ENCODE measurements at places on chromosomes 13 and 19.

GRCh38 chr13:63288576-63288975 lies 1872.9 kb upstream of the PCDH20 start:
- no peak for DNase-seq

DNA sequence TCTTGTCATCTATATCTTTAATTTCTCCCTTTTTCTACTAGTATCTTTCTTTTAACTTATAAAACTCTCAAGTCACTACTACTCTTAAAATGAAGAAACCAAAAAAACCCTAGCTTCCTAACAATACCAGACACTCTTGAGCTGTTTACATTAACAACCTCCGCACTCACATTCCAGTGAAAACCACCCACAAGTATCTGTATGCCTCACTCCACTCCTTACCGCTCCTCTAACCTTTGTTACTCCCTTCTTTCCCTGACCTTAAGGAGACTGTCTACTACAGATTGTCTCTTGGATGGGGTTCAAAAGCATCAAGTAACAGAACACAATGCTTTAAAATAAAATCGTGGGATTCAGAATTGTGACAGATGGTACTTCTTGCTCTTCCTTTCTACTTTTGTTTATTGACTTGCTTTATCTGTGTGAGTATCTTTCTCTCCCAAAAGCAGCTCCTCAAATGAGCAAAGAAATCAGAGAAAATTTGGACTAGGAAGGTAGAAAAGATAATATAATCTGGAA lies 110.0 kb upstream of the FBXL3 start:
- no peak for DNase-seq

GRCh38 chr13:40252241-40252640 lies 414.2 kb downstream of the FOXO1 start:
- DNase-seq = no peak

DNA sequence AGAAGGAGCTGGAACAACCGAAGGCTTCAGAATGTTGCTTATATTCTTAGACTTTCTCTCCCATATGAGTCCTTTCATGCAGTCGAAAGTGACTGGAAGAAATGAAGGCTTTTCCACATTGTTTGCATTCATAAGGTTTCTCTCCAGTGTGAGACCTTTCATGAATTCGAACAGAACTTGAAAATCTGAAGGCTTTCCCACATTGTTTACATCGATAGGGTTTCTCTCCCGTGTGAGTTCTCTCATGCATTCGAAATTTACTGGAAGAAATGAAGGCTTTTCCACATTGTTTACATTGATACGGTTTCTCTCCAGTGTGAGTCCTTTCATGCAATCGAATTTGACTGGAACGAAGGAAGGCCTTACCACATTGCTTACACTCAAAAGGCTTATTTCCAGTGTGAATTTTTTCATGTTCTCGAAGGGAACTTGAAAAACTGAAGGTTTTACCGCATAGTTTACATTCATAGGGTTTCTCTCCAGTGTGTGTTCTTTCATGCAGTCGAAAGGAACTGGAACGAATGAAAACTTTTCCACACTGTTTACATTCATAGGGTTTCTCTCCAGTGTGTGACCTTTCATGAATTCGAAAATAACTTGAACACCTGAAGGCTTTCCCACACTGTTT lies 21.5 kb downstream of the ZNF14 start:
- DNase-seq = no peak

DNA sequence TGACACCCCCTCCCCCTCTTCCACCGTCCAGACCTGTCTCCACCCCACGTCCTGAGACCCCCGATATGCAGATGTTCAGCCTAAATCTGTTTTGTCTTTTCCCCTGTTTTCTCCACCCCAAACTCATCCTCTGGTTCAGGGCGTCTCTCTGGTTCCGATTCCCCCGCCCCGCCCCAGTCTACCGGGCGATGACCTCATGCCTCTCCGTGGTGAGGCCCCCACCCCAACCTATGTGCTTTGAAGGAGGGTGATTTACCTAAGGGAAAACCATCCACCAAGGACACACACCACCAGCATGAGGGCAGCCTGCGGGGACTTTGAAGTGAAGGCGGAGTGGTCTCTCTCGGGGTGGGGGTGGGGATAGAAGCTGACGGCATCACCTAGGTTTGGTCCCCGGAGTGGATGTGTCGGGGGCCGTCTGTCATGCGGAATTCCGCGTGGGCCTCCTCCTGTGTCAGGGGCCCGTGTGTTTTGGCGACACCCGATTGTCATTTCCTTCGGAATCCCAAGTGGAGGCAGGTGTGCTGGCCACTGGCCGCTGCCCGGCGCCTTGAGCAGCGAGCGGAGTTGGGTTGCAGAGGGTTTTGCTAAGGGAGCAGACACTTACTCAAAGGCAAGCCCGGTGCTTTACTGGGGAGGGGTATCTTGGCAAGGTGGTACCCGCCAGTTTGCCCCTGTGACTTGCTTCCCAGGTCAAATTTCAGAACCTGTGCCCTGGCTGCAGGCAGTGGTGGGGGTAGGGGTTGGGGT lies 1.4 kb downstream of the FZR1 start:
- DNase-seq = peak; percentile 54

DNA sequence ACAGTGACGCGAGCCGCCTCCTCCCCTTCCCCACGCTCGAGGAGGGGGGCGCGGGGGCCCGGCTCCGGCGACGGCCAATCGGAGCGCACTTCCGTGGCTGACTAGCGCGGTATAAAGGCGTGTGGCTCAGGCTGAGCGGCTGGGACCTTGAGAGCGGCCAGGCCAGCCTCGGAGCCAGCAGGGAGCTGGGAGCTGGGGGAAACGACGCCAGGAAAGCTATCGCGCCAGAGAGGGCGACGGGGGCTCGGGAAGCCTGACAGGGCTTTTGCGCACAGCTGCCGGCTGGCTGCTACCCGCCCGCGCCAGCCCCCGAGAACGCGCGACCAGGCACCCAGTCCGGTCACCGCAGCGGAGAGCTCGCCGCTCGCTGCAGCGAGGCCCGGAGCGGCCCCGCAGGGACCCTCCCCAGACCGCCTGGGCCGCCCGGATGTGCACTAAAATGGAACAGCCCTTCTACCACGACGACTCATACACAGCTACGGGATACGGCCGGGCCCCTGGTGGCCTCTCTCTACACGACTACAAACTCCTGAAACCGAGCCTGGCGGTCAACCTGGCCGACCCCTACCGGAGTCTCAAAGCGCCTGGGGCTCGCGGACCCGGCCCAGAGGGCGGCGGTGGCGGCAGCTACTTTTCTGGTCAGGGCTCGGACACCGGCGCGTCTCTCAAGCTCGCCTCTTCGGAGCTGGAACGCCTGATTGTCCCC lies at the start of gene JUNB:
Gene JUNB, plus strand, starts transcription at position 142 of the 706 bp plus-strand sequence. Its CDS starts 286 bp downstream, at position 428.
- DNase-seq = peak; percentile 97

- DNase-seq = no peak
These were observed 72.4 kb downstream of the STK24 start for GRCh38 chr13:98504371-98504963.

GRCh38 chr13:50911081-50911631 lies 1.6 kb downstream of the RNASEH2B start:
- DNase-seq = no peak

DNA sequence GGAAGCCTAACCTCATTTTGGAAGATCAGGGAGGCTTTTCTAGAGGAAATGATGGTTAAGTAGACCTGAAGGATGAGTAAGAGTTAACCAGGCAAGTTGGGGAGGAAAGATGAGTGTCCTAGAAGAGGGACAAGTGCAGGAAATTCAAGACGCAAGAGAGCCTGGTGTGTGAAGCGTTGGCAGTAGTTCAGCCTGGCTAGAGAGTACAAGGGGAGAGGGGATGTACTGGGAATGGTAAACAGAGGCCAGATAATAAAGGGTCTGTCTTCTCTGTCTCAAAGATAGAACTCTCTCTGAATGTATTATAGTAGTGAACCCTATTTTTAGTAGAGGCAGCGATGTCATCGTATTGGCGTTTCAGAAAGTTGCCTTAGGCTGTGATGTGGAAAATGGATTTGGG lies 9.7 kb downstream of the DPY19L3 start:
- DNase-seq = no peak

GRCh38 chr19:40395956-40396355 lies 6.0 kb upstream of the HIPK4 start:
- DNase-seq = no peak

DNA sequence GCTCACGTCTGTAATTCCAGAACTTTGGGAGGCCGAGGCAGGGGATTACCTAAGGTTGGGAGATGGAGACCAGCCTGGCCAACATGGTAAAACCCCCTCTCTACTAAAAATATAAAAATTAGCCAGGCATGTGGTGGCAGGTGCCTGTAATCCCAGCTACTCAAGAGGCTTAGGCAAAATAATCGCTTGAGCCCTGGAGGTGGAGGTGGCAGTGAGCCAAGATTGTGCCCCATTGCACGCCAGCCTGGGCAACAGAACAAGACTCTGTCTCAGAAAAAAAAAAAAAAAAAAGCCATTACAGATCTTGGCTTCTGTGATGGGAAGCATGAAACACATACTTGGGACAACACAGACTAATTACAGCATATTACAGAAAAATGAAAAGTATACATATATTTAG lies 1404.5 kb upstream of the SPRY2 start:
- DNase-seq = no peak

- no peak for DNase-seq
These were observed 3.5 kb upstream of the TEX26 start for GRCh38 chr13:30928978-30929377.

- DNase-seq = no peak
These were observed 10.6 kb upstream of the MTRF1 start for GRCh38 chr13:41273831-41274441.

GRCh38 chr19:43687660-43687997 lies 17.7 kb upstream of the PLAUR start:
- DNase-seq = no peak

DNA sequence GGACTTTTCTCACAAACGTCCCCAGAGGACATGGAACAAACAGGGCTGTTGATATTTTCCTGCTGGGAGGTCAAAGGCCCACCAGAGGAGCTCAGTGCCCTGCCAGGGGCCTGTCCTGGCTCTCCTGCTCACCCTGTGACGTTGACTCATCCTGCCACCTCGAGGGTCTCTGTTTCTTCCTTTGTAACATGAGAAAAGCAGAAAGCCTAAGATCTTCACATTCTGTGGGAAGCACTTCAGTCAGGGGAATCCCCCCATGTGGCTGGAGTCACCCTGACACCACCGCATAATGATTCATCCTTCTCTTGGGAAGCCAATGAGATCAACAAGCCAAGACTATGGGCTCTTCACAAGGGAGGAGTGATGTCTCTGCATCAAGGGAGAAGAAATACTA lies 147.9 kb downstream of the KATNAL1 start:
- DNase-seq = peak; percentile 28

DNA sequence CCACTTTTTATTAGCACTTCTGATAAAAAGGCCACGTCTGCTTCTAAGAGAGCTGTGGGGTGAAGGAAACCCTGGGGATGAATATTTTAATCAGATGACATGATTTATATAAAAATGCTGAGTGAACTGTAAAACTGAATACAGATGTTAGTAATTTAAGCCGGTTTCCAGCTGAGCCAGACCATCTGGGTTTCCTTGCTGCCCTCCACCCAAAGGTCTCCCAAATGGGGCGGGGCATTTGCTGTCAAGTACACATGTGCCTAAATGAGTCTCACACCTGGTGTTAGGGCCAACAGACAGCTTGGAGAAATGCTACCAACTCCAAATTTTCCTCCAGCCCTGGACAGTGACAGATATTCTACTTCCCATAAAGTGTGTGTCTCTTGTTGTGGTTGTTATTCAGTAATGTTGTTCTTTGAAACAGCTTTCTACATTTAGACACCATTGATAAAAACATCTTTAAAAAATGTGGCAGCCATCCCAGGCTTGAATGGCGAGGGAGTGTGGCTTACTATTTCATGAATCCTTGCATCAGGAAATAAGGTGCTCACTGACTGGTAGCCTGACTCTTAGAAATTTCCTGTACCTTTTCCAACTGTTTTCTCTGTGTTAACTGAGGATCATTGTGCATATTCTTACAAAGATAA lies 350.4 kb downstream of the MTUS2 start:
- no peak for DNase-seq

DNA sequence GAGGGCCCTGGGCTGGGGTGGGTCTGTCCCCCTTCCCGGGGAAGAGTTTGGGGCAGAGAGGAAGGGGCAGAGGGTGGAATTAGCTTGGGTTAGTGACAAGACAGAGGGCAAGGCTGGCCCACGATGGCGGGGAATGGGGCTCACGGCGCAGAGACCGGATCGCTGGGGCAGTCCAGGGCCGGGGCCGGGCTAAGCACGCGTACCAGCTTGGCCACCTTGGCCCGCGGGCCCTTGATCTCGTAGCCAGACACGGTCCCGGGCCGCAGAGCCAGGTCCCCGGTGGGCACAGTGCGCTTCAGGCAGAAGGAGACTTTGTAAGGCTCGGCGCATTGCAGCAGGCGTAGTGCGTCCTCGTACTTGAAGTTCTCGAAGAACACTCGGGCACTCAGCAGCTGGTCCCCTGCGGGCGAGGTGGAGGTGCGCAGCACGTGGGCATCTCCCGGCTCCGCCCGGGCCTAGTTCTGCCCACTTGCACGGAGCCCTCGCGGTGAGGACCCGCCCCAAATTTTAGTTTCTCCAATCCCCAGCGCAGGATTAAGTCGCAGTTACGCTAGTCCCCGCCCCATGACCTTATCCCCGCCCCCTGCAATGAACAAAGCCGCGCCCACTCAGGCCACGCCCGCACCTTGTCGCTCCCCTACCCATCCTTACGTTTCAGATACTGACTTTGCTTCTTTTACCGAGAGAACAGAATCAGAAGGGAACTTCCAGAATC lies 8.6 kb upstream of the HIPK4 start:
- DNase-seq = peak; percentile 43

DNA sequence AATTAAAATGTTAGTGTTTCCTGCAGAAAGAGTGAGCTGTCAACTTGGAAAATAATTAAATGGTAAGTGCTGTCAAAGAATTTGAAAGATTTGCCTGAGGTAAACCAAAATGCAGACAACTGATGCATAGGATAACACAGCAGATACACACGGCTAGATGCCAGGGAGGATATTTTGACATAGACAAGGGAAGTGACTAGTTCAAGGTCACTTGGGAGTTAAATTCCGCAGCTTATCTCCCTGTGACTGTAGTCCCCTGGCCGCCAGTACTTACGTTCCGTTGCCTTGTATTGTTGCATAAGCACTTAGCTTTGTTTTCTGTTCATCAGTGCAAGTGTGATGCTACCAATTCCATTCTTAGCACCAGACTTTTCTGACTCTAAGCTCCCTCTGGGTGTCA lies 247.3 kb upstream of the MAB21L1 start:
- DNase-seq = no peak

GRCh38 chr19:46478356-46478986 lies 7.1 kb upstream of the PNMA8A start:
- no peak for DNase-seq

Measured in activated CD8-positive, alpha-beta memory T cell treated with anti-CD3 and anti-CD28 coated beads, Interleukin-2, amount 50 U/mL, for 4 hours (primary cell).